ENCODE measurements at places on chromosomes 1 and 21.

- ATAC-seq: no peak
Measured at GRCh38 chr21:15421947-15422346, 307.8 kb upstream of the USP25 start.

GRCh38 chr1:230145953-230146476, 79.0 kb downstream of the GALNT2 start:
- ATAC-seq: no peak

DNA sequence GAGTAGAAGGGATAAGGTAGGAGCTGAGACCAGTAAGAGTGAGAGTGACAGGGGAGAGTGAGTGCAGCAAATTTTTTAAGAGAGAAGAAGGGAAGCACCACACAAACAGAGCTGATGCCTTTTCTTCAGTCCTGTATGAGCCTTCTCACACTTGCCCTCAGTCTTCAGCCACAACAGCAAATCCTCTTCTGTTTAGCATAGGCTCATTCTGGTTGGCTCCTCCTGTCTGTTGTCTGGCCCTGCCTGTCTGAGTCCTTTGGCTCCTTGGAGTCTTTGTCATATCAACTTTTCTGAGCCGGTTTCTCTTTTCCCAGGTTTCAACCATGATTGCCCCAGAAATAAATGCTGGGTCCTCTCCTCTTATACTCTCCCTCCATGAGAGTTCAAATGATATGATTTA, 12.7 kb upstream of the CASQ1 start:
- ATAC-seq: no peak

- peak; percentile 77 for ATAC-seq
Measured at GRCh38 chr1:235401251-235401650, 34.0 kb downstream of the TBCE start.

DNA sequence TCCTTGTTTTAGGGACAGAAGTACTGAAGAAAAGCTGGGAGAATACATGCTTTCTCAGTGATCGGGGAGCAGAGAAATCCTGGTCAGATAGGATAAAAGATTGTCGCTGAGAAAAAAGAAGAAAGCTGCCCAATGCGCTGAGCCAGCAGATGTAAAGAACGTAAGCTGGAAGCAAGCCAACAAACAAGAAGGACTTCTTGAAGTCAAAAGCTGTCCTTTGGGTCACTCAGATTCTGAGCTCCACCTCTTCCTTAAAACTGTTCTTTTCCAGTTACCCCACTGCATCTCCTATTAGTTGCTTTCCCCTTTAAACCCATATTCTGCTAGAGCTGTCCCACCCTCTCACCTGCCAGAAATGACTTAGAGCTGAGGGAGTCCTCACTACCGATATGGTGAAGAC, 64.8 kb downstream of the GPR137B start:
- no peak for ATAC-seq

DNA sequence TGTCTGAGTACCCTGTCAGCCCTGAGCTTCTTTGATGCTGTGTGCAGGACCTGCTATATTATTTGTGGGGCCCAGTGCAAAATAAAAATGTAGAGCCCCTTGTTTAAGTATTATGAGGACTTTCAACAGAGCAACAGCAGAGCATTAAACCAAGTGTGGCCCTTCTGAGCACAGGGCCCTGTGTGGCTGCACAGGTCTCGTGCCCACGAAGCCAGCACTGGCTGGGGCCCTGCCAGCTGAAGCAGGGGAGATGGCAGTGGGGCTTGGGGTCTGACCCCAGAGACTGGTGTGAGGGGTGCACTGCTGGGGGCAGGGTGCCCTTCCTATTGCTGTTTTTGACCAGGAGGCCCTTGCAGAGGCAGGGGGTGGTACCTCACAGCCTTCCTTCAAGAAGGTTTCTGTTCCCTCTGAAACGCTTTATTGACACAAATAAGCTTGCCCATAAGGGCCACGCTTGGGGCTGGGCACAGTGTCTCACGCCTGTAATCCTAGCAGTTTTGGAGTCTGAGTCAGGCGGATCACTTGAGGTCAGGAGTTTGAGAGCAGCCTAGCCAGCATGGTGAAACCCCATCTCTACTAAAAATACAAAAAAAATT, 2.2 kb upstream of the SEMA4A start:
- ATAC-seq: peak; percentile 6

- no peak for ATAC-seq
Measured at GRCh38 chr1:185338719-185339622, 21.9 kb upstream of the IVNS1ABP start.

DNA sequence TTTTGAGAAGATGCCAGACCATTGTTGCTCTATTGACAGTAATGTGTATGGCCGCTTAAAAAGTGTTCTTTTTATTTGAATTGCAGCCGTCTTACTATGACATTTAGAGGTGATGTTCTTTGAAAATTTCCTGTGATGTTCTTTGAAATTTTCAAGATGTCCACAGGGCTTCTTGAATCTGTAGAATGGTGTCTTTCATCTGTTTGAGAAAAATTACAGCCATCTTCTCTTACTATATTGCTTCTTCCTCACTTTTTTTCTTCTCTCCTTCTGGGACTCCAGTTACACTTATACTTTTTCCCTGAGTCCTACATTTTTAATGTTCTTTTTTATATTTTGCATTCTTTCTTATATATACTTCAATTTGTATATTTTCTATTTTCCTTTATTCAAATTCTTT, 57.4 kb downstream of the DIP2A start:
- ATAC-seq: no peak

GRCh38 chr1:225851805-225852204, 30.4 kb downstream of the TMEM63A start:
- ATAC-seq: no peak

DNA sequence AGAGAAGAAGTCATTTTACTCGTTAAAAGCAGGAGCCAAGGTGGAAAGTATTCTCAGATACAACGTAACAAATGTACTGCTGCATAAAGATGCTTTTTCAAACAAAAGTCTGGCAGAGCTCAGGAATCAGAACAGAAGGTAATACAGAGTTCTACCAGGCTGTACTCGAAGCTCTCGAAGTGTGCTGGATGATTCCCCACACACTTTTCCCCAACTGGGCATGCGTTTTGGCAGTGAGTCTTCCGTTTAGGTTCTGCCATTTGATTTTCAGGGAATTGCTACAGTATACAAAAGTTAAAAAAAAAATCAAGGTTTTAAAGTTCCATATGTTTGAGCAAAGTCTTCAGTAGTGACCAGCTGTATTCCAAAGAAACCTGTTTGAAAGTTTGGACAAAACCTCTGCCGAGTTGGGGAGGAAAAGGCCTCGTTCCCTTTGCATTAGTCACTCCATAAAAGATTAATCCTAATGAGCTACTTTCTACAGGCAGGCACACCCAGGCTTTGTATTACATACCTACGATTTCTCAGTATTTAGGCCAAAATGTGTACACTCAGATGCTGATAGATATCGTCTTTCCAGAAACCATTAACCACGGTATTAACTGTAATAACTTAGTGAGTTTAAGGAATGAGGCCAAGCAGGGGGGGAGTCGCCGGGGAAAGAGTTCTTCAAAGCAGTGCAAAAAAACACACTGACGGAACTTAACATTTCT, 477.1 kb downstream of the LMO4 start:
- ATAC-seq: peak; percentile 87

DNA sequence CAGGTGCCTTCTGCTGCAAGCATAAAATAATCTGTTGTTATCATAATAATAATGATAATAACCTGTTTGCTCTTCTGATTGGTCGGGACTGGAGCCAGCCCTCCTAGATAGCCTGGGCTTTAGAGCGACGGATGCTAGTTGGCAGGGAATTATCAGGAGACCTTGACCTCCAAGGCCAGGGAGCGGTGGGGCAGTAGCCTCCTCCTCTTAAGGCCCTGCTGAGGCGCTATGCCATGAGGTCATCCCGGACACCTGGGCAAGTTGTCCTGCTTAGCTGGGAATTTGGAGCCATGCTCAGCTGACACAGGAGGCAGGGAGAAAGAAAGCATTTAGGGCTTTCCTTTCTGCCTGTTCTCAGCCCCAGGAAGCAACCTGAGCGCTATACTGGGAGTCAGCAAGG, 15.6 kb downstream of the C1orf115 start:
- ATAC-seq: no peak

- ATAC-seq: no peak
Measured at GRCh38 chr1:39462074-39462473, 29.4 kb upstream of the BMP8A start.

DNA sequence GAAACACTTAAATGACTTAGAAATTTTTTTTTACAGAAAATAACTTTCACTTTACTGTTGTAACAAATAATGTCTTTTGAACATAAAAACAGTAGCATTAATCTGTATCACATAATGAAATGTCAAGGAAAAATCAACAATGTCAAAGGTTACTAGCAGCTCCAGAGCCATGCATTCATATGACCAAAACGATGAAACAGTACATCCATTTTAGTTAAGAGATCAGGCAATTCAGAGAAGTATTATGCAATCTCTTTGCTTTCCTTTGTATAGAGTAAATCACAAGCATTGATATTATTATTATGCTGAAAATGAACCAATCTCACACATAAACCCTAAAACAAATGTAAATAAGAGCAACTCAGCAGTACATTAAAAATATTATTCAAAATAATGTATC, 748.9 kb downstream of the PLA2G4A start:
- ATAC-seq: no peak
